ENCODE measurements at places on chromosomes 13 and 19. TPM values are rescaled to one million over a fixed set of nuclear protein-coding genes. Genes with fewer than 3 reads are reported as not detected.

DNA sequence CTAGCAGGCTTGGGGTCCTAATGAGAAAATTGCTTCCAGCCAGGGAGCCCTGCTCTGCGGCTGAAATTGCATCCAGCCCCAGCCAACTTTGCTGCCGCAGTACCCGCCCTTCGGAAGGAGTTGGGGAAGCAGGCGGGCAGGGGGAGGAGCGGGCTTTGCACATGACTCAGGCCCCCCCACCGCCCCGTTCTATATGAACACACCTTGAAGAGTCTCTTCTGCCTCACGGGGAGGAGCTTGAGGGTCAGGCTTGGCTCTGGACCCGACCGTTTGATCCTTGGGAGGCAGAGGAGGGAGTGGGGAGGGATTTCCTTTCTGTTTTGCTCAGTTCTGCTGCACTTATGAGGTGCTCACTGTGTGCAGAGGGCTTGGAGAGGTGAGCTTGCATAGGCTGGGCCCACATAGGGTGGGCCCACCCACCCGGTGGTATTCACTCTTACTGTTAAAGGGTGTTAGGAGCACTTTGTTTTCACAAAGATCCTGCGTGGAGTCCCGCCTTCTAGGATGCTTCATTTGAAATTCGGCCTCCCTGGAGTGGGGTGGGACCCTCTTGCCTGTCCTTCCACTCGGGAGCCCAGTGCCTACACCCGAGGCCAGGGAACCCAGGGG lies 46.5 kb downstream of the LYL1 start:
- no peak for DNase-seq

DNA sequence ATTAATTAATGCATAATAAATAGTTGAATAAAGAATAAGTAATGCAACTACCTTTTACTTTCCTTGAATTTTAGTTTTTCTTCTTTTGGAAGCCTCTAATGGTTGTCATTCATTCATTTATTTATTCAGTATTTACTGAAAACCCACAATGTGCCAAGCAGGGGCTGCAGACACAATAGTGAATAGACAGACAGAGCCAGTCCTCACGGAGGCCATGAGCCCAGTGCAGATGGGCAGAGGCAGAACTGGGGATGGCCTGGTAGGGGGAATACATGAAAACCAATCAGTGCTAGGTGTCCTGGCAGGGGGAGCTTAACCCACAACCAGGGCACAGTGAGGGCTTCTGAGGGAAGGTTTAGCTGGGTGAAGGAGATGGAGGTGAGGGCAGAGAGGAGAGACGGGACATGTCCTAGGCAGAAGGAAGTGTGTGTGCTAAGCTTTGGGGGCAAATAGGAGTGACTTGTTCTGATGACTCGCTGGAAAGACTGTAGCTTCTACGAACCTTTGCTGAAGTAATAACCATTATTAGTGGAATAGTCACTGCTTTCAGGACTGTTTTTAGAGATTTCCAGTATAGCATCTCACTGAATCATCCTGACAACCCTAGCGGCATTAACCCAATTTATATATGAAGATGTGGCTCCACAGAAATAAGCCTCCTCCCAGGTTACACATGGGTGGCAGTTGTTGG lies 55.9 kb downstream of the ERCC5 start:
- no peak for DNase-seq

The ZIC2 gene
- not detected for total RNA-seq

GRCh38 chr13:33743438-33744368 lies 74.2 kb upstream of the RFC3 start:
- no peak for DNase-seq

GRCh38 chr13:27794921-27795717 lies 2.8 kb downstream of the GSX1 start:
- DNase-seq, result no peak

The KRTDAP gene
- total RNA-seq, result not detected

The FAM216B gene
- total RNA-seq, result not detected

DNA sequence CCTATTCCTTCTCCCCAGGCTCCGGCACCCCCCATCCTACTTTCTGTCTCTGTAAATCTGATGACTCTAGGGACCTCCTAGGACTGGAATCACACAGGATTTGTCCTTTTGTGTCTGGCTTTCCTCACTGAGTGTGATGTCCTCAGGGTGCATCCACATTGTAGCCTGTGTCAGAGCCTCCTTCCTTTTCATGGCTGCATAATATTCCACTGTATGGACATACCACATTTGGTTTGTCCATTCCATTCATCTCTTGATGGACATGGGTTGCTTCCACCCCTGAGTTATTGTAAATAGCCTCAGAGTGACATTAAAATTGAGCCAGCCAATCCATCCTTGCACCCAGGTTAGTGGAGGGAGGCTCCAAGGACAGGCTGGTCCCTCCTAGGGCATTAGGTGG lies 22.8 kb upstream of the NMRK2 start:
- DNase-seq, result no peak

The CRX gene
- not detected for total RNA-seq

GRCh38 chr13:36700170-36700569 lies 26.4 kb downstream of the SERTM1 start:
- no peak for DNase-seq

The PAK4 gene
- total RNA-seq, result 18.9 TPM

The MYO16 gene
- total RNA-seq, result 0.78 TPM

The TRMT1 gene
- total RNA-seq, result 36.3 TPM

- no peak for DNase-seq
These were observed 1930.2 kb upstream of the PCDH20 start for GRCh38 chr13:63345835-63346234.

The ATXN8OS gene
- total RNA-seq, result not detected

DNA sequence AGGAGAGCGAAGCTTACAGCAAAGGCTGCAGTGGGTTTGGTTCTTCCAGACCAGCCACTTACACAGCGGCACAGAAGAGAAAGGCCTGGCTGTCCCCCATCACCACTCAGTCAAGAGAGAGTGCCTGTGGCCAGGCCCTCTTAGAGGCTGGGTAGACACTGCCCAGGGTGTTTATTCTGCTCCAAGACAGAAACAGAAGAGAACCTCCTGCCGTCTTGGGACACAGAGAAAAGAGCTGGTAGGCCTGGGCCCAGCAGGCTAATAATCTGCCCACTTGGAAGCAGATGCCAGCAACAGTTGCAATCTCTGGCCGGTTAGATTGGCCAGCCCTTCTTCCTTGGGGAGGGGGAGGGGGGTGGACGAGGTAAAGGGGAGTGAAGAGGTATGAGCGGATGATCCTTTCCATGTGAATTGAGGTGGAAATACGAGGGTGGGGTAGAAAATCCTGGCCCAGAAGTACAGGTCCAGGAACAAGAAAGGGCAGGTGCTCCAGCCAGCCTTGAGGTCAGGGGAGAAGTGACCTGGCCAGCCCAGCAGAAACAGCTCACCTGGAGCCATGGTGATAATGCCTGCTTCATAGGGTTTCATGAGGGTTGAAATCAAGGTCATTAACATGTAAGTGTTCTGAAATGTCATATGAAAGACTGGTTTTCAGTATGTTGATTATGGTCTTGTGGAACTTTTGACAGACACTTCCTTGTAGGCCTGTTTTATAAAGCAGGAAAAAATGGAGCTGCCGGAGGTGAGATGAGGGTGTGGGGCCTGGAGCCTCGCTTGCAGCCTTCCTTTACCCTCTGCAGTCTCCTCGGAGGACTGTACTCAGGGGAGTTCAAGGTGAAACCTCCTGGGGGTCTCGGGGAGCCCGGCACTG lies 116.9 kb downstream of the SIPA1L3 start:
- no peak for DNase-seq

The LSM14A gene
- total RNA-seq, result 63.6 TPM

DNA sequence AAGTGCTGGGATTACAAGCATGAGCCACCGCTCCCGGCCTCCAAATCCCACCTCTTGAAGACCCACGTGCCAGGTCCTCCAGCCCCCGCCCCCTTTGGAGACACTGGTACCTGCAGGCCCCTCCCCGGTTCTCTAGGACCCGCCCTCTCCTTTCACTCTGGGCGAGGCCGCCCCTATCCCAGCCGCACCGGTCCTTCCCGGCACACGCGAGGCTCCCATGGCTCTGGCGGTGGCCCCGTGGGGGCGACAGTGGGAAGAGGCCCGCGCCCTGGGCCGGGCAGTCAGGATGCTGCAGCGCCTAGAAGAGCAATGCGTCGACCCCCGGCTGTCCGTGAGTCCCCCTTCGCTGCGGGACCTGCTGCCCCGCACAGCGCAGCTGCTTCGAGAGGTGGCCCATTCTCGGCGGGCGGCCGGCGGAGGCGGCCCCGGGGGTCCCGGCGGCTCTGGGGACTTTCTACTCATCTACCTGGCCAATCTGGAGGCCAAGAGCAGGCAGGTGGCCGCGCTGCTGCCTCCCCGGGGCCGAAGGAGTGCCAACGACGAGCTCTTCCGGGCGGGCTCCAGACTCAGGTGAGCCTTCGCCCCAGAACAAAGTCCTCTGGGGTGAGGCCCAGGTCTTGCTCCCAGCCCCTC lies at the start of gene CBLC:
Gene CBLC, plus strand, starts transcription at position 176 of the 633 bp plus-strand sequence. Its CDS starts 42 bp downstream, at position 218.
- DNase-seq, result peak; percentile 87
